Kasumi-1 (cell line): ENCODE measurements at places on chromosomes 2 and 18.

- no peak for DNase-seq
These were observed 19.2 kb downstream of the ABI2 start for GRCh38 chr2:203347375-203347774.

DNA sequence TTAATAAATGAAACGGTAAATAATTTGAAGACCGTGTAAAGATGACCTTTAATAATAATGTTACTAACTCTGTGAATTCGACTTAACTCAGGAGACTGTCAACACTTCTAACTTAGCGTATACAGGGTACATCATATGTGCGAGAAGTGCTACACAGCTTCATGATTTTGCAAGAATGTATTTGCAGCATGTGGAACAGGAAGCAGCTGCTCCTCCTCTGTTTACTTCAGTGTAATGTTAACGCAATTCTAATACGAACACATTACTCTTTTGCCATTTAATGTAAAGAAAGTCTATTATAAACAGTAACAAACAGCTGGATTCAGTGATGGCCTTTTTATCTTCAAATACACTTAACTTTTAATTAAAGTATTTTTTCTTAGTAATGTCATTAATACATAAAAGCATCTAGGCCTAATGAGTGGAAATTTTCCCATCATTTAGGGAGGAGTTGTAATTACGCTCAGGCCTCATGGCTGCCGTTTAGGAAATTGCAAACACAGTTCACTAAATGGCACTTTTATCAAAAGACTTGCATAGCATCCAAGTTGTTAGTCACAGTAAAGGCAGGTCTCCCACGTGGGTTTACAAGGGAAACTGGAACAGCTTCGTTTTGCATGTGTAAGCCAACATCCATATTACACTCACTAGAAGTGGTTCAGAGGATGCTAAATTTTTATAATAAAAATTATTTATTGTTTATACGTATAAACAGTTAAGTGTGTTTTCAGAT lies 635.7 kb downstream of the FBXO15 start:
- DNase-seq, result no peak

- DNase-seq, result no peak
These were observed 585.1 kb downstream of the ZEB2 start for GRCh38 chr2:143934626-143935481.

DNA sequence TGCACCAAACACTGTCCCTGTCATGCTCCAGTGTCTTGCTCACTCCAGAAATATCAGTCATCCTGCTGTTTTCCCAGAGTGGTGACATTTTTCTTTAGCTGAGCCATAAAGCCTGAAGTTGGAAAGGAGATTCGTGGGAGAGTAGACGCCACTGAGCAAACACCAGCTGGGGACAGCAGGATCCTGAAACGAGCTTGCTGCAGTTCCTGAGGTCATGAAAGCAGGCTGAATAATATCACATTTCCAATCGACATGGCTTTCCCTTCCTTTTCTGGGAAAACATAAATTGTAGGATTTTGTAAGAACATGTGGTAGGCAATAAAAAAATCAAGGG lies 276.4 kb downstream of the CDCA7 start:
- no peak for DNase-seq

DNA sequence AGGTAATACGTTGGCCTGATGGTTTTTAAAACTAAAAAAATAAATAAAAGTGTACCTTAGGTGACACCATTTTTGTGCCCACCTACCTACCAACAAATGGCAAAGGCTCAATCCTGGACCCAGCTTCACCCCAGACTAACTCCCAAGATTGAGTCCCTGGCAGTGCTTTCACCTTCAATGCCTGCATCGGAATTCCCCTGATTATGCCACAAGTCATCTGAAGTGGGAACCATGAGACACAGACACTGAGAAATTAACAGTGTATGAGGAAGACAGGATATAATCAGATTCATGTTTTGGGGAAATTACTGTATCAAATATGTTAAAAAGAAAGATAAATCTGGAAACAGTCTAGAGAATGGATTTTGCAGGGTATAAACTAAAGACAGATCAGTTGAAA lies 41.6 kb downstream of the ZBTB14 start:
- no peak for DNase-seq

GRCh38 chr2:20104900-20105545 lies 53.6 kb upstream of the LAPTM4A start:
- no peak for DNase-seq

DNA sequence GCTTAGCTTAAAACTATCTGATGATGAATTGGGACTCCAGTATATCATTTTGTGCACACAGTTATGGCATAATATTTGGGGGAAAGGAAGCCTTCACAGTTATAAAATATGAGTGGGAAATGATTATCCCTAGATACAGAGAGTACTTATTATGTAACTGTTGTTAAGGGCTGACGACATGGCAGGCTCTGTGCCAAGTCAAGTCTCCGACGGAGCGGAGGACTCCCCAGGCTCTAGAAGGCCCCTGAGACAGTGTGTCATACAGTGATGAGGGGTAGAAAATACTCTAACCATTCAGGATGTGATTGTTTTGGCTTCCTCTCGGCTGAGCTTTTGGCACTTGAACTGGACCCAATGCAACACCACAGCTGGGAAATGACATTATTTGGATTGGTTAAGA lies 211.8 kb downstream of the SLC8A1 start:
- DNase-seq, result no peak

DNA sequence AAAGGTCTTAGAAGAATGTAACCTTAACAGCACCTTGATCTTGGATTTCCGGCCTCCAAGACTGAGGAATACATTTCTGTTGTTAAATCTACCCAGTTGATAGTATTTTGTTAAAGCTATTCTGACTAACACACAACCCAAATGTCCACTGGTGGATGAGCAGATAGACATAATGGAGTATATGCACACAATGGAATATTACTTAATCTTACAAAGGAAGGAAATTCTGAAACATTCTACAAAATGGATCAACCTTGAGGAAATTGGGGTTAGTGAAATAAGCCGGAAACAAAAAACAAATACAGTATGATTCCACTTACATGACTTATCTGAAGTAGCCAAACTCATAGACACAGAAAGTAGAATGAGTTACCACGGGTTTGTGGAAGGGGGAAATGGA lies 168.7 kb downstream of the ZNF804A start:
- DNase-seq, result no peak

DNA sequence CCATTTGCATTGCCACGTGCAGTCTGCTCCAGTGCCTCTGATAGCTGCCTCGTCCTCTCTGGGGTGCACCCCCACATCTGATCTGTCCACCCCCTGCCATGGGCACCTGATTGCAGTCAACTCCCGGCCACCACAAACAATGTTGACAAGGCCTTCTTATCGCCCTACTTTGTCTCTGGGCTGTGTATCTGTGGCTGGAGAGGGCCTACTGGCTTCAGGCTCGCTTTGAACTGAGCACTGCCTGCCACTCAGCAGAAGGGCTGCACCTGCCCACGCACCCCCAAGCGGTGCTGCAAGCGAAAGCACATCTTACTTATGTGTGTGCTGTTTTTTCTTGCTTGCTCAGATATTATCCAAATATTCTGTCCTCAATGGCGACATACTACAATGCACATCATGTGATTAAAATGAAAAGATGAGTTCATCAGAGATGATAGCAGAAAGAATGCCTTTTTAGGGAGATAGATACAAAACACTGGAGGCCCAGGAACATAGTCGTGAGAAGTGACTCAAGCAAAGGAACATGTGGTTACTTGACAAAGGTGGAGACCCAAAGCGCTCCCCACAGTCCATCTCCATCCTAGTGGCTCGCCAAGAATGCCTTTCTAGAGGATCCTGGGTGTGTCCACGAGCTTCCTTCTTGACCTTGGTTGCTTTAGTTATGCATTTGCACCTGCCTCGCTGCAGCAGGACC lies 28.8 kb downstream of the FBLN7 start:
- no peak for DNase-seq

- DNase-seq, result no peak
These were observed 7.5 kb downstream of the PRLH start for GRCh38 chr2:237573721-237574415.

DNA sequence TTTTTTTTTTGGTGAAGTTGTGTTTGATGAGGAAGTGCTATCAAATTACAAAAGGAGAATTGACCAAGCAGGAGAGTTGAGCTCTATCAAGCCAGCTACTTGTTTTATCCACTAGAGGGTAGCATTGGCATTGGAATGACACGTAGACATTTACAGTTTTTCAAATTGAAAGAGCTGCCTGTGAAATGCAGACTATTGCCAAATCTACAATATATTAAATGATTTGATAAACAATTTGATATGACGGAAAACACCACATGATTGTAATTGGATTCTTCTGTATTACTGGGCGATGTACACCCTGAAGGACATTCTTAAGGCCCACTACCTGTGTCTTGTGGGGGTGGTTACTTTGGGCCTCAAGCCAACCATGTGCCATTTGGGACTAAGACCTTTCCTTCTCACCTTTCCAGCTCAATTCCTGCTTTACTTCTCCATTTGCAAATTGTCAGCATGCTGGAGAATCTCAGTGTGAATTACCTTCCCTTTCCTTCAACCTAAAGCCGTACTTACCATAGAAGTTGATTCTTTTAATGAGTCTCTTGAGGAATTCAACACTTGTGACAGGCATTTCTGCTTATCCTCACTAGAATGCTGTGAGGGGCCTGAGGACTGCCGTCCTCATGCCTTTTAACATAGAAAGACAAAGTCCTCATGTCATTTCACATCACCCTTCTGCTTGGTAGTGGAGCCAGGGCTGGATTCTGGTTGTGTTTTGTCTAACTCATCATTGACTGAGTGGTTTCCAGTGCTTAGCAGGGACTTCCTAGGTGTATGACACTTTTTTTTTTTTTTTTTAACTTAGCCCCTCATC lies 134.8 kb upstream of the THUMPD2 start:
- peak; percentile 79 for DNase-seq

GRCh38 chr2:15825276-15825980 lies 114.9 kb upstream of the MYCN start:
- no peak for DNase-seq

DNA sequence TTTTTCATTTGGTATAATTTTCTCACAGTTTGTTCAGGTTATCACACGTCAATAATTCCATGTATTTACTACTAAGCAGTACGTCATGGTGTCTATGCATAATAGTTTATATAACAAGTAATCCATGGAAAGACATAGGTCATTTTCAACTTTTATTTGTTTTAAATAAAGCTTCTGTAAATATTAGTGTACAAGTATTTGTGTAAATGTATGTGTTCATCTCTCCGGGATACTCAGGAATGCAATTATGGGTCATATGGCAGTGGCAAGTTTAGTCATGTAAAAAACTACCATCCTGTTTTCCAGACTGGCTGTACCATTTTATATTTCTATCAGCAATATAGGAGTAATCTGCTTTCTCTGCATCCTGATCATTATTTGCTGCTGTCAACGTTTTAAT lies 231.1 kb upstream of the ZNF804A start:
- no peak for DNase-seq

DNA sequence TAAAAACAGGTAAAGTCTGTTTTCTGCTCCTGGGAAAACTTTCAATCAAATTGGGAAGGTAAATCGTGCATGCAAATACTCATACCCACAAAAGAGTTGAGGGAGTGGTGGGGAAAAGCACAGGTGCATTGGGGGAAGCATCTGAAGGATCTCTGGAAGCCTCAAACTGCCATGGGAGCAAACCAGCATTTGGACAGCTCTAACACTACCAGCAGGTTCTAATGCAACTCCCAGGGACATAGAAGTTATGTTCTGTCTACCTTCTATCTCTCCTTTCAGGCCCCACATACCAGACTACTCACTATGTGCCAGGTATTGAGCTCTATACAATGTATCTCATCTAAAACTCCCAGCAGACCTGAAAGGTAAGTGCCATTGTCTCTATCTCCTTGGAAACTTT lies 933.7 kb downstream of the NRXN1 start:
- no peak for DNase-seq

GRCh38 chr2:127715778-127716449 lies 14.6 kb downstream of the SFT2D3 start:
- no peak for DNase-seq

GRCh38 chr2:206820807-206821206 lies 55.4 kb downstream of the FASTKD2 start:
- no peak for DNase-seq

DNA sequence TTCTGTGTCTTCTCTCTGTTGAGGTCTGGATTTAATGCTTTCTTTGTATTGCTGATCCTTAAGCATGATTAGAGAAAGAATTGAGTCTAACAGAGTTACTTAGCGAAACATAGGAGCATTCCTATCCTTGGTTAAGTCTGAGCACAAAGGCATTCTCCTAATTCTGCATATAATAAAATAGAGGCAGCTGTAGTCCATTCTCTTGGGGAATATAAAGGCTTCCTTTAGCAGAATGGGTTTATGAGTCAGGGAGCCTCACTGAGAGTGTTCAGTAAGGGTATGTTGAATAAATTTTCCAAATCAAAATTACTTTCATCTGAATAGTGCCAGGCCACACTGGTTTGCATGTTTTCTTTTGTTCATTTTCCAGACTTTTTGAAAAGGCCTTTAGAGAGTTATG lies 101.5 kb downstream of the GALNT1 start:
- DNase-seq, result no peak

DNA sequence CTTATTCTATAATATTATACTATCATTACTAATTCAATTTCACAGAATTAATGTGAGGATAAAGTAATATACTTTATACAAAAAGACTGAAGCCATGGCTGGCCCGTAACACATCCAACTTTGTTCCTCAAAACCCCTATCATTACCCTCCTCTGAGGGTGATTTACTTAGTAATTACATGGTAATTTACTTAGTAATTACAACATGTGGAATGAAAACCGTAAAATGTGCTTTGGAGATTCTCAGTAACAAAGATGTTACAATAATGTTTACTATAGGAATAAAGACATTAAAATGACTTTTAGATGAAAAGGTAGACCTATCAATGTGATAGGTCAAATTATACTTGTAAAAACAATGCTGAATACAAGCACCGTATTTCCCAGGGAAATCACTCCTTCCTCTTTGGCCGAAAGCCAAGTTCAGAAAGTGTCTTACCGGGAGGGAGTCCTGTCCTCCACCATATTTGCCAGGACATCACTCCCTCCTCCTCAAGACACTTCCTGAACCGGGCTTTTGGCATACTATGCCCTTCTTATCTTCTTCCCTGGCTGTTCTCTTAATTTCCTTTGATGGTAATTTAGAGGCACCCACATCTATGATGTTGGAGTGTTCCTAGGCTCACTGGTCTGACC lies 1047.8 kb downstream of the SOCS6 start:
- DNase-seq, result no peak

DNA sequence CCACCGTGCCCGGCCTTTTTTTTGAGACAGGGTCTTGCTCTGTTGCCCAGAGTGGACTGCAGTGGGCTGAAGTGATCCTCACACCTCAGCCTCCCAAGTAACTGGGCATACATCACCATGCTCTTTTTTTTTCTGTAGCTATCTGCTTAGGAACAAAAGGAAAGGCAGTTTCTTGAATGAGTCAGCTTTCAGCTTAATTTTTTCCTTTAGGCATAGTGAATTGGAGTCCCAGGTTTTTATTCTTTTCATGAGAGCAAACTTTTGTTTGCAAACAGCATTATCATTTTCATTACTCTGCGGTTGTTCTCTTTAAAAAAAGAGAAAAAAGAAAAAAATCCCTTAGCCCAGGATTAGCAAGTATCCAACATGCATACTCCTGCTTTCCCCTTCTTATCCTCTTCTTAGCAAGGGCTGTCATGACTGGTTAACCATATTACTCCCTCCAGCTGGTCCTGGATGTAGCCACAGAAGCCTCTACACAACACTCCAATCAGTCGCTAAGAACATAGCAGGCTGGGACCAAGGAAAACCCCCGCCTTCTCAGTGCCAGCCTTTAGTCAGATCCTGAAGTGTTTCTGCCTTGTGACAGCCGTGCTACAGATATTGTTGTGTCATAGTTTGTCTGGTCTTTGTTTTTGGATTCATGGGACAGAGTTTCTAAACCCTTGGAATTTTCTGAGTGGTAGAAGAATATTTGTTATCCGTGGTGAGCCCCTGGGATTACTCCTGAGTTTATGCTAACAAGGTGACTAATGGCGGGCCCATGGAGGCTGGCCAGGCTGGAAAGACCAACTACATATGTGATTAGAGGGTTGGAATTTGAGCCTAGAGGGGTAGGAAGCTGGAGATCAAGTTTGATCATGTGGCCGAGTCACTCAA lies 23.3 kb upstream of the ST3GAL5 start:
- DNase-seq, result no peak
